ENCODE measurements at places on chromosomes 5 and 9. TPM values are rescaled to one million over a fixed set of nuclear protein-coding genes. Genes with fewer than 3 reads are reported as not detected.

DNA sequence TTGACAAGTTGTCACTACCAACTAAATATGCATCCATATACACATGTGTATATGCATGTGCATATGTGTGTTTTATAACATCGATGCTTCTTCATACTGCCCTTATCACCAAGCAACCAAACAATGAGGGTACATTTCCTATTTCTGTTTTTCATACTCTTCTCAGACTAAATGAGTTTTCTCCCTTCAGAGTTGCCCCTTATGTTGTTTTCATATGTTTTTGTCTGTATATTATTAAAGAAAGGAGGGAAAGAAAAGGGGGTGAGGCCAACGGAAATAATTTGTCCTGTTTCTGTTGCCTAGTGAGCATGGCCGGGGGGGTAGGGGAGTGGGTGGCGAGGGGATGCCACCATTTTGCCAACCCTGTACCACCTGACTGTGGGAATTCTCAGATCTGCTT, 28.8 kb upstream of the NFIB start:
- DNase-seq, result no peak

GRCh38 chr9:94086486-94087345, 2.5 kb downstream of the PTPDC1 start:
- no peak for DNase-seq

DNA sequence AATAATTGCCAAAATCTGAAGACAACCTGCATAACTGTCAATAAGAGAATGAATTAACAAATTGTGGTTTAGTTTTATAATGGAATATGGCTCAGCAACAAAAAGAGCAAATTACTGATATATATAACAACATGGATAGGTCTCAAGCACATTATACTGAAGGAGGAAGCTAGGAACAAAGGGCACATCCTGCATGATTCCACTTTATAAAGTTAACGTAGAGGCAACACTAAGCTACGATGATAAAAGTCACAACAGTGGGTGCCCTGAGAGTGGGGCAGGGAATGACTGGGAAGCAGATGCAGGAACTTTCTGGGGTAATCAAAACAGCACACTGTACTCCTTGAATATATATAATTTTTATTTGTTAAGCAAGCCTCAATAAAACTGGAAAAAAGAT, 165.2 kb downstream of the RMI1 start:
- DNase-seq, result no peak

IL13 gene
- total RNA-seq, result not detected

DNA sequence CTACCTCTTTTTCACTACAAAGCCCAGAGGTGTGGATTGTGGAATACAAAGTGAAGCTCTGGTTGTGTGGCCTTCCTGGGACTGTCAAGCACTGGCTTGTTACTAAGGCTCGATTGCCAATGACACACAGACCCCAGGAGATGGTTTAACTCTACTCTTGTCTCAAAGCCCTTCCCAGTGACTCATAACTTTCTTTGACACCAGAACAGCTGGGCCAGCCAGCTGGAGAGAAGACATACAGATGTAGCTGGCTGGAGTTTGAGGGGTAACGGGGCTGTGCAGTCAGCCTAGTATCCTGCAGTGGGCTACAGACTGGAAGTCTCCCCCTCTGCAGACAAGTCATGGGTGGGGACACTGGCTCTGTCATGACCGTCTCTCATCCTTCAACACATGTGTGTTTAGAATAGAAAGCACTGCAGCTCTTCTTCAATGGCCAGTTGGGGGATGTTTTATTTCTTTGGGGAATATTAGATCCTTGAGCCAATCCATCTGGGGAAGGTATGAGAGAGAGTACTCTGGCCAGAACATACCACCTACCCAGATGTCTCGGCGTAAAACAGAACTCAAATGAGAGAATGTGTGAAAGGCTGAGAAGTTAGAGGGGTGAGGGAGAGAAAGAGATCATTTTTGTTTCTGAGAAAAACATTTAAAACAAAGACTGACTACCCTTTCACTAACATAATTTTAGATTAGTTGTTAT, 53.3 kb downstream of the SEMA6A start:
- DNase-seq, result no peak

GRCh38 chr9:83563360-83563759, 25.2 kb upstream of the FRMD3 start:
- DNase-seq, result no peak

- DNase-seq, result no peak
These were observed 236.5 kb upstream of the TRIM32 start for GRCh38 chr9:116450378-116451139.

DNA sequence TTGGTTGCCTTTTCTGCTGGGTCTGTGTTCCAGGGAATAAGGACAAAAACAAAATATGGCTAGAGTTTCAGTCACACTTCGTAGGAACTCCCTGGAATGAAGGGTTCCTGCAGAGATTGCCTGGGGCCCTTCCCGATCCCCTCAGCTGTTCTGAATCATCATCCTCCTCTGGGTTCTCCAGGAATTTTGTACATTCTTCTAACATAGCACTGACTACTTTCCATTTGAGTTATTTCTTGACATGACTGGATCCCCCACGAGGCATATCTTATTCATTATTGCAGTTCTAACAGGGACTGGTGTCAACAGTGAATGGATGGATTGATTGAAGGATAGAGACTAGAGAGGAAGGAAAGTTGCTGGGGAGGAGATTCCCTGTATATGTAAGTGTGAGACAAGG, 49.2 kb upstream of the TNC start:
- no peak for DNase-seq

PARP8 gene
- total RNA-seq, result 27.6 TPM

DNA sequence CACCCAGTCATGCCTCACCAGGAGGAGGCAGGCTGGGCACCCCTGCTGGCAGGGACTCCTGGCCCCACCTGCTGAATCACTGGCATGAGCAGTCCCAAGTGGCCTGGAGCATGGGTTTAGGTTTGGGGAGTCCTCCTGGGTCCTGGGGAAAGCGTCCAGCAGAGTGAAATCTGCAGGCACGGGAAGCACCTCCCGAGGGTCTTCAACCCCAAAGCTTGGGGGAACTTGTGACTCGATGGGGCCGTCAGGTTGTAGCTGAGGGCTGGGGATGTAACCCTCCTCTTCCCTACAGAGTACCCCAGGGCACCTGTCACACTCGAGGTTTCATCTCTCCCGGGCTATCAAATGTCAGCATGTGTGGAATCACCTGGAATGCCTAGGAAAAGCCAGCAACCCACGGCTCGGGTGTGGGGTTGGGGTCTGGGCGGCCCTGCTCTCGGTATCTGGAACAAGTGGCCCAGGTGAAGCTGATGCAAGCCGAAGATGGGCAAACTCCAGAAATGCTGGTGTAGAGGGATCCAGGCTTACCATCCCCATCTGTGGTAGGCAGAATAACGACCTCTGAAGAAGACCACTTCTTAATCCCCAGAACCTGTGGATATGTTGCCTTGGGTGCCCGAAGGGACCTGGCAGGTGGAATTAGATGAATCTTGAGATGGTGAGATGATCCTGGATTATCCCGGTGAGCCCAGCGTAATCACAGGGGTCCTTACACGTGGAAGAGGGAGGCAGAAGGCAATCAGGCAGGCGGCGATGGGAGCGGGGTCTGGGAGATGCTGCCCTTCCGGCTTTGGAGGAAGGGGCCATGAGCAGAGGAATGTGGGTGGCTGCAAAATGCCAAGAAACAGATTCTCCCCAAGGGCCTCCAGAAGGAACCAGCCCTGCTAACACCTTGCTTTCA, 6.1 kb upstream of the RASGEF1C start:
- DNase-seq, result no peak

DNA sequence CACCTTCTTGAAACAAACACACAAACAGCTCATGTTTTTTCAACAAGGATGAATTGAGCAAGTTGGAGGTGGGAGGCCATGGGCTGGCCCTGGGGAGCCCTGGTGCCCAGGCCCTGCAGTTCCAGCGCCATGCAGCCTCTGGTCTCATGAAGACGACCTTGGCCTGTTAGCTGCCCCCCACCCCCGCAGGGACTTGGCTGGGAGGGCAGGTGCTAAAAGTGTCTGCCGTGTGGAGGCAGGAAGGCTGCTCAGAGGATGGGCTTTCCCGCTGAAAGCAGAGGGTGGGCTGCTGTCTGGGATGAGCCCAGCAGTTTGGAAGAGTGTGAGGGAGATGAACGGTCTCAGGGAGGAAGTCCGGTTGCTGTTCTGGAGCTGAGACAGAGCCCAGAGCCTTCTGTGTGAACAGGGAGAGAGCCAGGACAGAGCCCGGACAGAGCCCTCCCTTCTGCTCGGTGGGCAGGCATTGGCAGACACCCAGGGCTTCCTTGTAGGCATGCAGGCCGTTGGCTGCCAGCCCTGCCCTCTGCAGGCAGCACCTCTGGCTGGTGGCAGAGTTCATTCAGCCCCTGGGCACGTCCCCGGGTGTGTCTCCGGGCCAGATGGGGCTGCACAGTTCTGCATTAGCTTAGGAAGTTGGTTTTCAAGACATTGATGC, 18.7 kb downstream of the ROPN1L start:
- DNase-seq, result no peak

DNA sequence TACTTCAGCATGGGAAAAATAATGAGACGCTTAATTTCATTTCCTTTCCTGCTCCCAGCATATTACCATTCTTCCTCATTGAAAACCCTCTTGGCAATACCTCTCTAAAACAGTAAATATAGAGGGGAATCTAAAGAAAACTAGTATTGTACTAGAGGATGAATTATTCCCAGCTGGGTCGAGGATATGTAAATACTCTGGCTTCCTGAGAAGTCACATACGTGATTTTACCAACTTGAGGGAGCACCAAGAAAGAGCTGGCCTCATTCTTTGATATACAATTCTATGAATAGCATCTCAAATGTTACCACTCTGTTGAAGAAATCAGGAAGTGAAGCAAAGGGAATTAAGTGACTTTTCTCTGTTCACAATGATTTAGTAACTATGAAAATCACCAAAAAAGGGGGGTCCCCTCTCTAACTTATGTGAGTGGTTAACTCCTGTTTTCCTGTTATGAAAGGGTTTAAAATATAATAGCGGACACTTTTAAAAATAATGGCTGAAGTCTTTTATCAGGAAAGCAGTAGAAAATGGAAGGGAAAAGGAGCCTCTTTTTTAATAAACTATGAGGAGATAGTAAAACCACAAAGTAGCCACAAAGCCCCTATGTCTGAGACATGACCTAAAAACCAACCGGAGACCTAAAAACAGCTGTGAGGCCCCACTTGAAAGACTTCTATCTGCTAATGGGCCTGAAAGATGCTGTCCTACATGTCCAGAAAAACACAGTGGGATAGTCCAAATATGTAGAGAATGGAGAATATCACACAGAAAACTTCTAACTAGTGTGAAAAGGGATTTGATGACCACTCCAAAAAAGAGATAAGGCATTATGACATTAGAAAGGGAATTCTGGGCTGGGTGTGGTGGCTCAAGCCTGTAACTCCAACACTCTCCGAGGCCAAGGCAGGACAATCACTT, 42.6 kb downstream of the LPAR1 start:
- no peak for DNase-seq

ITK gene
- not detected for total RNA-seq

GBGT1 gene
- total RNA-seq, result 9.7 TPM

GRCh38 chr5:53826504-53826903, 266.1 kb downstream of the NDUFS4 start:
- no peak for DNase-seq

- no peak for DNase-seq
These were observed 250.4 kb upstream of the IRX1 start for GRCh38 chr5:3345195-3345594.

TAF11L8 gene
- total RNA-seq, result not detected

DNA sequence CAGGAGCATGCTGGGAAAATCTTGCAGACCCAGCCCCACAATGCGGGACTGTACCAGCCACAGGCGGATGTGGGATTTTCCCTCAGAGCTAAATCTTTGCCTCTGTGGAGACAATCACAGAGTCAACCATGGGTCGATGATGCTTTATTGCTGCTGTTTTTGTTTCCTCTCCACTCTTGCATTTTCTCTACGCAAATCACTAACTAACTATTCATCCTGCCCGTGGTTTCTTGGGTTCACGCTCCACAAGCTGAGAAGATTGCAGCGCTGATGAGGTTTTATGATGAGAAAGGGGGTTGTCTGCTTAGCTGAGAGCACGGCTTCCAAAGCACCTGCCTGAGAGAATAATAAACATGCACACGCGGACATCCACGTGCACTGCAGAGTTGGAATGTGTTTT, 500.2 kb upstream of the ADAMTS16 start:
- DNase-seq, result no peak

DNA sequence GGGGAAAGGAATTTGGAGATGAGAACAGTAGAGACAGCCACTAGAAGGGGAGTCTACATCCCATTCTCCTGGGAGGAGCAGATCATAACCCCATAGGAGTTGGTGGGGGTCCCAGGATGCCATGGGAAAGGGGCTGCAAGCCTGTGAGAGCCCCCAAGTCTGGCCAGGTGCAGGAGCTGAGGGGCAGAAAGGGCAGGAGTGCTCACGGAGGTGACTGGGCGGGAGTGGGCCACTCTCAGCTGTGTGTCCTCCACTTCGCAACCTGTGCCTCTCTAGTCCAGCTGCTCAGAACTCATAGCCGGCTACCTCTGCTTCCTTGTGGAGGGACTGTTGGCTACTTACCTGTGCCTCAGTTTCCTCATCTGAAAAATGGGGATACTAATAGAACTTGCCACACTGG, 263.9 kb downstream of the FSTL4 start:
- no peak for DNase-seq

LEAP2 gene
- 2.9 TPM for total RNA-seq

DNA sequence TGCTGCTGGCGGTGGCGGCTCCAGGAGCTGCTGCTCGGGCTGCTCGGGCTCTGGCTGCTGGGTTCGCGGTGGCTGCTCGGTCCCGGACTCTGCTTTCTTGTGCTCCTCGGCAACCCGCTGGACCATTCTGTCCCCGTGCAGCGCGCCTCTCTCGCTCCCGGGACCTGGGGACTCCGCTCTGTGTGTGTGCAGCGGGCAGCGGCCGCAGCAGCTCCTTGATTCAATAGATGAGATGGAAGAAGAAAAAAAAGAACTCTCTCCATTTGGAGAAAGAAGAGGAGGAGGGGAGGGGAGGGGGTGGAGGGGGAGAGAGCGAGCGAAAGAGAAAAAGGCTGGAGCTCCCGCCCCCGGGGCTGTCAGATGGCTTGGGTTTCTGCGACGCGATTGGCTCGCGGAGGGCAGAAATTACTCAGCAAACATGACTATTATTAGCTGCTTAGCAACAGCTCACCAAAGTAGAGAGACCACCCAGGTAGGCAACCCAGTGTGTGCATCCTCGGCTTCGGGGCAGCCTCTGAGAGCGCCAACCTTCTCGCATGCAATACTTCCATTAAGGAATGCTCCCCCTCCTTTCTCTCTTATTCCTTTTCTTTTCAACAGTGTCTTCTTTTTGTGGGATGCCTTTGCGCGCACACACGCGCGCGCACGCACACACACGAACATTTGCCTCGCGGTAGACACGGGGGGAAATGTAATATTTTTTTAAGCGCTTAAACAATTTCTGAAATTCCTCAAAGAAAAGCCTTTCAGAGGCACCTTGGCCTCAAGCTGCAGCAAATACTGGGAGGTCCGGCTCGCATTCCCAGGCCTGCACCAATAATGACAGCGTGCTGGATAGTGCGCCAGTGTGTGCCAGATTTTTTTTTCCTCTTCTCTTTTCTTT, 7.6 kb downstream of the PTCH1 start:
- peak; percentile 92 for DNase-seq

DNA sequence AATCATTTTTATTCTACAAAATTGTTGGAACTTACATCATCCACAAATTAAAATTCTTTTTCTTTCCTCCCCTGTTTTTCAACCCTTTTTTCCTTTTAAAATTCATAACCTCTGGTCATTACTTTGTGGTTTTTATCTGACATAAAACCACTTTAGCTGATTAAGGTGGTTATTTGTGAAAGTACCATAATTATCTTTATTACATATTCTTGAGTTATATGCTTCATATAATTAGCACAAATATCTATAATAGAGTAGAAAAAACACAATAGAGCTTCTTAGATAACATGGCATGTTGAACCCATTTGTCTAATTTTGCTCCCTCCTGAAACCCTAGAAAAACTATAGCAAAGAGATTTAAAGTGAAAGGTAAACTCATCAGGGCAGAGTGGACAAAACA, 22.9 kb upstream of the PPIC start:
- DNase-seq, result no peak
